CD4-positive, alpha-beta T cell treated with Interleukin-10 for 1 hour (primary cell): ENCODE measurements at places on chromosomes 5 and 9.

- no peak for DNase-seq
Measured at GRCh38 chr5:78803353-78803752, 154.8 kb upstream of the LHFPL2 start.

DNA sequence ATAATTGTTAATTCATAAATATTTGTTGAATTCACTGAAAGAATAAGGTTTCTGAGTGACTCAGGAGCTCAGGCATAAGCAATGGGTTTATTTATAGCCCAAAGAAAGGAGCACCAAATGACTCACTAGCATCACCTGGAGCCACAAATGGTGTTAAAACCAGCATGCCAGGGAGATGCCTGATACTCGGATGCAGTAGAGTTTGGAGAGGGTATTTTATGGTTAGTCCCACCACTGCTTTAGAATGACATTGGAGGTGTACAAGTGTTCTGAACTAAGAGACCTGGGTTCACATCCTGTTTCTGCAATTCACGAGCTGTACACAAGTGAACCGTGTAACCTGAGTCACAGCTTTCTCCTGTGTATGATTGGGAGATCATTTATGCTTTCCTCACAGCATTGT lies 25.2 kb downstream of the CCL28 start:
- no peak for DNase-seq

GRCh38 chr9:114680259-114681001 lies 1.6 kb downstream of the TEX48 start:
- no peak for DNase-seq

DNA sequence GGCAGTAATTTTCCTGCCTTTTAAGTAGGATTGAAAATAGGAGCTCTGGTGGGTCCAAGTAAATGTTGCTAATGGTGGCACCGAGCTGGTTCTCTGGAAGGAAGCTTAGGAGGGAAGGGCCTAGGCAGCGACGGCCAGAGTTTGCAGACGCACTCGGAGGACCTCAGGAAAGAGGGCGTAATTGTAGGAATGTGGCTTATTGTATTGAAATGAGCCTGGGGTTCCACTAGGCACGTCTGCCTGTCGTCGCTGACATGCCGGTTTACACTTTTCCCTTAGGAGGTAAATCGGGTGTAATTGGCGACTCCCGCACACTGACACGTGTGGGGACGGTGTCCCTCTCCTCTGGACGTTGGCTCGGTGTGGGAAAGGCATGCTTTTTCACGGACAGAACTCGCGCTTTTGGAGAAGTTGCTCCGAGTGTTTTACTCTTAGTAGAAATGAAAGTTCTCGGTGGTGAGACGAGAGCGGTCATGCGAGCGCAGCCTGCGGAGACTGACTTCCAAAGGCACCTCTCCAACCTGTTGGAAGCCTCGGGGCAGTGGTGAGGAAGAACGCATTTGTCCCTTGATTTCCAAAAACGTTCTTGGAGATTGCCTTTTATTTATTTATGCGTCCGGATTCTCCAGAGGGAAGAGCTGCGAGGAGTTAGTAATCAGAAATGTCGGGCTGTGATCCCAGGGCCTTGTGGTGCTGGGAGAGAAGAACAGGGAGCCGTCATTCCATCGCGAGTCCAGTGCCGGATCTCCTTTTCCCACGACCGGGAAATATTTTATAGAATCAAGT lies 1.3 kb downstream of the NR4A3 start:
- DNase-seq: no peak

DNA sequence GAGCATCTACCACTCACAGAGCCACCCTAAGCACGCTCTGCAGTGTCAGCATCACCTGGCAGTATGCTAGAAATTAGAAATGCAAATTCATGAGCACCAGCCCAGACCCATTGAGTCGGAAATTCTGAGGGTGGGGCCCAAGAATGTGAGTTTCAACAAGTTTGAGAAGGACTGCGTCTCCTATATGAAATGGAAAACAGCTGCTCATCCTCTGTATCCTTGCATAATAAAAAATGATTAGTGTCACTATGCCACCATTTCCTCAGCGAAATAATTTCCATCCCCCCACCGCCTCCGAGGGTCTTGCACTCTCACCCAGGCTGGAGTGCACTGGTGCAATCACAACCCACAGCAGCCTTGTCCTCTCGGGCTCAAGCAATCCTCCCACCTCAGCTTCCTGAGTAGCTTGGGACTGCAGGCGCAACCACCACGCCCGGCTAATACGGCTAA lies 1.3 kb upstream of the IQGAP2 start:
- peak; percentile 28 for DNase-seq
